ENCODE measurements at places on chromosomes 12 and 14.

DNA sequence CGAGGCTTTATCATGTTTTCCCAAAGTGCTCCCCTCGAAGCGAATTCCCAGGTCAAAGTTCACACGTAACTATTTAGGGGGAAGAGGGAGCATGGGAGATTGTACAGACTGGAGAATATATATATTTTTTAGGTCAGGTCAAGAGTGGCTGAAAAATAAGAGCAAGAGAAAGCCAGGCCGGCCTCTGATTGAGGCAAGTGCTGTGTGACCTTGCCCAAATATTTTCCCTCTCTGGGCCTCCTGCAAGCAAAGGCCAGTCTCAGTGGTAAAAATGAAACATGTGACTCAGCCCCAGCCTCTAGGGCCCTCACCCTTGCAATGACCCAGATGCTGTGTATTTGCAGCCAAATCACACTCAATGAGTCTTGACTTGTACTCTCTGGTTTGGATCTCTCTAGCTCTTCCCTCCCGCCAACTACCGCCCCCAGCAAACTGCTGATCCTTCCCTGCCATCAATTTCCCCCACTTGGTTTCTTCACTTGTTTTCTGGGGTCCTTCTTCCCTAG lies 34.1 kb downstream of the SMUG1 start:
- no peak for DNase-seq

DNA sequence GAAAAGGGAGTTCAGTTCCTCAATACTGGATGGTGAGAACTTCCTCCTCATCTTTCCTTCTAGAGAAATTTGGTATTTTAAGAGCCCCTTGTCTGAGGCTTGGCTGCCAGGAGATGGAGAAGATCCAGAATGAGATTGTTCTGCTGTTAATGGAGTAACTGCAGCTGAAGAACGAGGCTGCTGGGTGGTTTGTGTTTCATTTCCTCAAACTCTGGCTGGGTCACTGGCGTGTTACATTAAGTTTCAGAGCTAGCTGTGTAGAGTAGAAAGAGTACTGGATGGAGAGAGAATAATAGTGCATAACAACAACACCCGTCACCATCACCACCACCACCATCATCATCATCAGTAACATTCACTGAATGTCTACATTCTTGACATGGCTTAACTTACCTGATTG lies 325.0 kb upstream of the TBX3 start:
- no peak for DNase-seq

- no peak for DNase-seq
Measured at GRCh38 chr12:11765421-11765816, 115.9 kb downstream of the ETV6 start.

DNA sequence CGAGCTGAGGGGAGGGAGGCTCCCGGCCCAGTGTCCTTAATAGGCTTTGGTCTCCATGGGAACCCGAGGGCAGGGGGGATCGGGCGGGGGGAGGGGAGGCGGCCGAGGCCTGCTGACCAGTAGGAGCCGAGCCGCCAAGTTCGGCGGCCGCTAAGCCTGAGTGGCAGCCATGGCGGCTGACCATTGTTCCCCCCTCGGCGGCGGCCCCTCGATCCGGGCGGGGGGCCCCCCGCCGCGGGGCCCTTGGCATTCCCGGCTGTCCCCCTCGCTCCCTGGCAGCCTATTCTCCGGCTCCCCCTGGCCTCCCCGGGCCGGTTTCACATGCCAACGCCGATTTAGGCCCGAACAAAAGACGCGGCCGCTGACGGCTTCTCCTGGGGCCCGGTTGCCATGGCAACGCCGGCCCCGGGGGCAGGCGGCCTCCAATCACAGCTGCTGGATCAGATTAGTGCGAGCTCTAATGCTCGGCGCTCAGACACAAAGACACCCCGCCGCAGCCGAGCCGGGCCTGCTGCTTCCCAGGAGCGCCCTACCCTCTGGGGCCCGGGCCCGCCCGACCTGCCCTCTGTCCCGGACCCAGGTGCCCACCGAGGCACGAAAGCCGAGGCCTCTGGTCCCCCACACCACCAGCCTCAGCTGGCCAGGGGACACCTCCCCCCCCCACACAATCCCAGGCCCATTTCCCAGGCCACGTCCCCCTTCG lies 7.3 kb downstream of the MSI1 start:
- peak; percentile 67 for DNase-seq

GRCh38 chr12:95721320-95721719 lies 69.2 kb downstream of the NTN4 start:
- no peak for DNase-seq

DNA sequence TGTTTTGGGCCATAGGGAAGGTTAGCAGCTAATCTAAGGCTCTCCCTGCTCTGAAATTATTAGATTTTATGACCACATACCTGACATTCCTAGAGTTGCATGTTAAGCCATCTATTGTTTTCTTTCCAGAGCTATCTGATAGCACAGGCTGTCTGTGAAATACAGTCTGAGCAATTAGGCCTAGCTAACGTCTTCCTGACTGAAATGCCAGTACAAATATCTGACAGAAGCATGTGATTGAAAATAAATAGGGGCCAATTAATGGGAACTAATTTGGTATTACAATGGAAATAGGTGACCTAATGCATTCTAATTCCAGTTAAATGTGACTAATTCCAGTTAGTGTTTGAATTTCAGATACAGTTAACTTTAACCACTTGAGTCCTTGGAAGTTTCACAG lies 115.2 kb downstream of the C12orf75 start:
- DNase-seq = peak; percentile 74

DNA sequence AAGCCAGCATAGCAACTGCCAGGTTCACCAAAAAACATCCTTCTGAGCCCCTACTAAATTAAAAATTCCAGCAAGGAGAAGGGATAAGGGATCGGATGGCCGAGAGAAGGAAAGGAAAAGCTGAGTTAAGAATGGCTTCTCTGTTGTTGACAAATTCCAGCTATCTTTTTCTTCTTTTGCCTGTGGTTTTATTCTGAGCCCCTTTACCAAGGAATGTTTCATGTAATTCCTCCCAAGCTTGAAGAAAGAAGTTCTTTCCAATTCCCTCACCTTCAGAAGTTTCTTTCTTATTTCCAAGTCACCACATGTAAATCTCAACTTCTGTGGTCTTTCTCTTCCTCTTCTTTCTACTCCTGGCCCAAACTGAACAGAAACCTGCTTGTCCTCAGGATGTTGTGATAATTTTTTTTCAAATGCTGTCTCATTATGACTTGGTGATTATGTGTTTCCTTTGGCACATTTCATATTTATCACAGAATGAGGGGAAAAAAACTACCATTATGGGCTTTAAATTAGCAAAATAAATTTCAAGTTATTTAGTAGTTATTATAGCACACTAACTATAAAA lies 40.0 kb downstream of the FGD6 start:
- DNase-seq = no peak

DNA sequence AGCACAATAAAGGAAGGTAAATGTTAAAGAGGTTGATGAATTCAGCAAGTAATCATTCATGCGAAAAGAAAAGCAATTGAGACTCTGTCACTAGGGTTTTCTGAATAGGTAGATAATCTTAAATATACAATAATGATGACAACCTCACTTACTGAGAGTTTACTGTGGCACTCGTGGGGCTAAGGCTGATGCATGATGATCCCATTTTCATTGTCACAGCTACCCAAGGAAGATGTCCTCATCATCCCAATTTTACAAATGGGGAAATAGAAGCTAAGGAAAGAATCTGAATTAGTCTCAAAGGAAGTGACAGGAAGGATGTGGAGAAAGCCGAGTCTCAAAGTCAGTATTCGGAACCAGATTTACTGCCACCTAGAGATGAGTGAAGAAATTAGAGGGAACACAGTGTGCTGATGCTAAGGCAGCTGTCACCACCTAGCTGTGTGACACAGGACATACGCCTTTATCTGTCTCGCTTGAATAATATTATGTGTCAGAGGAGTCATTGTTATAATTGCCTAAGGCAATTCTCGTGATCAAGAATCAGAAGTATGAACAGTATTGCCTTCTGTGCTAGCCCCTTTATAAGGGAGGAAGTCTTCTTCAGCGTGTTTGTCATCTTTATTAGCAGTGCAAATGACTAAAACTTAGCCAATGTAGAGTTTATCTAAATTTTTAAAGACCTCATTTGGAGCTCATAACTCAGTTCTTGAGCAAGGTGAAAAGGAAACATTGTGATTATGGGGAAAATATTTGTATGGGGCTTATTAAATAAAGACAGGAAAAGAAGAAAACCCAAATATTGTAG lies 63.2 kb downstream of the ERGIC2 start:
- peak; percentile 50 for DNase-seq

DNA sequence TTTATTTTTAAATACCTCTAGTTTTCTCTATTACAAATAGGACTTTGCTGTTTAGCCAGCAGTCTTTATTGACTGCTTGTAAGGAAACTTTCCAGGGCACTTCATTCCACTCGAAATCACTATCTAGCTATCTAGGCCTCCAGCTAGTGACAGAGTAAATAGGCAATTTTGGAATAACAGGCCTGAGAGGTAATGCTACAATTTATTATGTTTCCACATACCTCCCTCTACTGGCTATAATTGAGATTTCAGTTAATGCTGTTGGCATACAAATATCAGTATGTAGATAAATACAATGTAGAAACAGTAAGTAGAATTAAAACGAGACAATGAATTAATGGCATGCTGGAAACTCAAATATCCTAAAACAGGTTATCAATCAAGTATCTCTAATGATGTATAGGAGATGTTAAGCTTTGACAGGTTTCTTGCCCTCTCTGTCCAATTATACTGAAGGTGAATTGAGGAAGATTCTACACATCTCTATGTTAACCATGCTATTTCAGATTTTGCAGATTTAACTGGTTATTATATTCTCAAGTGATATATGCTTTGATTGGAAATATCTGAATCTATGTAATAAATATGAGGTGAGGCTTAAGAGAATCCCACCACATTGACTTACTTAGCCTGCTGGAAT lies 7.2 kb downstream of the DTD2 start:
- no peak for DNase-seq

- DNase-seq = no peak
Measured at GRCh38 chr12:19437996-19438395, 1.3 kb upstream of the AEBP2 start.

GRCh38 chr14:60189923-60190840 lies 25.0 kb upstream of the DHRS7 start:
- no peak for DNase-seq
